ENCODE measurements at places on chromosomes 1 and 21.
A peak's percentile ranks its signal among the peaks of the same experiment; 100 is the strongest.

DNA sequence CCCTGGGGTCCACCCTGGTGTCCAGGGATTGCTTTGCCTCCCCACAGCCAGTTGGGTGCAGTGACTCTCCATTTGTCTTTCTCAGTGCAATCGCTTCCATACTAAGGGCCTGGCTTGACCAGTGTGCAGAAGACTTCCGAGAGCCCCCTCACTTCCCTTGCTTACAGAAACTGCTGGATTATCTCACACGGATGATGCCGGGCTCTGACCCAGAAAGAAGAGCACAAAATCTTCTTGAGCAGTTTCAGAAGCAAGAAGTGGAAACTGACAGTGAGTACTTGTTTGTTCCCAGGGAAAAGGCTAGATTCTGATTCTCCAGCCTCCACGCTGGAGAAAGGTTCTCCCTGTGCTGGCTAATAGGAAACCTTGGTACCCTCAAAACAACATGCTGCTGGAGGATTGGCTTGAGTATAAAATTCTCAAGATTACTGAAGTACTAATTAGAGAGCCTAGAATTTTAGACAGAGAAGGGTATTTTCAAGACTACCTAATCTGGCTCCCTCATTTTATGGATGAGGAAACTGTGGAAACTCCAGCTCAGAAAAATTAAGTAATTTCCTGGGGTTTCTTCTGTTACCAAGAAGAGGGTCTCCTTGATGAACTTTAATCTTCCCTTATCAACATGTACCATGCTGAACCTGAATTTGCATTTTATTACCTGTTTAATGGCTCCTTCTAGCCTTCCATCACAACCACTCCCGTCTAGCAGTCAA is 75.8 kb downstream of the RGL1 start:
- DNase-seq, result no peak

- DNase-seq, result peak; percentile 83
Measured at GRCh38 chr1:7810395-7810794, 26.3 kb downstream of the PER3 start.

DNA sequence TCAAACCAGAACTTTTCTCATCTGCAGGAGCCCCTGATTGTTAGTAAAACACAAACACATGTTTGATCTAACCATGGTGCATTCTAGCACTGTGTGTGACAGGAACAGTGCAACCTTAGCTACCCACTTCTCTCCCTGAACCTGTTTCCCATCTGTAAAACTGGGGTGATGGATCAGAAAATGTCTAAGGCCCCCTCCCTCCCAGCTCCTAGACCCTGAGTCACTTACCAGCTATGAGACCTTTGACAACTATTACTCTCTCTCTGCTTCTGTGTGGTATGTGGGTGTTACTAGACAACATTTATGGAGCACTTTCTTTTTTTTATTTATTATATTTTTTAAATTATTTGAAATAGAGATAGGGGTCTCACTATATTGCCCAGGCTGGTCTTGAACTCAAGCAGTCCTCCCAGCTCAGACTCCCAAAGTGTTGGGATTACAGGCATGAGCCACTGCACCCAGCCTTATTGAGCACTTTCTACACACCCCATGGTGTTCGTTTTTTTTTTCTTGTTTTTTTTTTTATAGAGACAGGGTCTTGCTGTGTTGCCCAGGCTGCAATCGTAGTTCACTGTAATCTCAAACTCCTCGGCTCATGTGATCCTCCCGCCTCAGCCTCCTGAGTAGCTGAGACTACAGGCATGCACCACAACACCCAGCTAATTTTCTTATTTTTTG is 2.6 kb downstream of the INPP5B start:
- peak; percentile 55 for DNase-seq

DNA sequence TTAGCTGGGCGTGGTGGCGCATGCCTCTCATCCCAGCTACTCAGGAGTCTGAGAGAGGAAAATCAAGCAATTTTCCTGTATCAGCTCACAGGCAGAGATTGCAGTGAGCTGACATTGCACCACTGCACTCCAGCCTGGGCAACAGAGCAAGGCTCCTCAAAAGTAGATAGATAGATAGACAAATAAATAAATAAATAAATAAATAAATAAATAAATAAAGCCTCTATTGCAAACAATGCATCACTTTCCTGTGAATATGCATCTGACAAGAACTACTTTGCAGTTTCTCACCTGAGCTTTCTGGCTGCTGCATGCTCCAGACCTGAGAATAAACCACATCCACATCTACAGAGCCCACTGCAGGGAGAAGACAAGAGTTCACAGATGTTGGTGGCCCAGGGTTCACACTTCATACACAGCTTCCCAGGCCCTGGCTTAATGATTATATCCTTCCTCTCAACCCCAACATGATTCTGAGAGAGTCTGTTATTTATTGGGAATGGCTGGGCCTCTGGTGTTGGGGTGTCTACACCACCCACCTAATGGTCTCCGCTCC is 28.6 kb downstream of the FCRL2 start:
- DNase-seq, result no peak

GRCh38 chr1:75514270-75514669 is 96.6 kb downstream of the SLC44A5 start:
- DNase-seq, result no peak

GRCh38 chr1:210231846-210232510 is 618 bp upstream of the SERTAD4 start:
- DNase-seq, result peak; percentile 51

DNA sequence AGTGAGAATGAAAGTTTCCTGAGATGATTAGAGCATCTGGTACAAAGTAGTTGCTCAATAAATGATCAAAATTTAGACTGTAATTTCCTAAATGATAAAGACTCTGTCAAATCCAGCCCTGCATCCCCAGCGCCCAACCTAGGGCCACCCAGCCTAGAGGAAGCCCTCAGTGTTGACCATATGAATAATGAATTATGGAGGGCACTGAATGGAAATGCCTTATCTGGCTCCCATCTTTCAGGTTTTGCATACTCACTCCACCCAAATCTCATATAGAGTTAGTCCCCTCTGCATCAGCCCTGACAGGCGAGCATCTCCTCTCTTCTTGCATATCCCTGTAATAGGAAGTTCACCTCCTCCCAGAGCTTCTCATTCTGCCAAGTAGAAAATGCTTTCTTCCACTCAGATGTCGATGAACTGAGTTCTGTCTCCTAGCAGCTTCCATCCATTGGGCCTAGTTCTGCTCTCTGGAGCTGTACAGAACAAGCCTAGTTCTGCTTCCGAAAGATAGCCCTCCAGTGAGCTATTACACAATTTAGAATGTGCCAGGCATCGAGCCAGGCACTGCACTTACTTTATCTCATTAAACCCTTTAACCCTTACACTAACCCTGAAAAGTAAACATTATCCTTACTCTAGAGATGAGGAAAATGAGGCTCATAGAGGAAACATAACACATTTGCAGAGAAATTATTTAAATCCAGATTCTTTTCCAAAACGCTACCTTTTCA is 20.9 kb downstream of the COA7 start:
- DNase-seq, result no peak

DNA sequence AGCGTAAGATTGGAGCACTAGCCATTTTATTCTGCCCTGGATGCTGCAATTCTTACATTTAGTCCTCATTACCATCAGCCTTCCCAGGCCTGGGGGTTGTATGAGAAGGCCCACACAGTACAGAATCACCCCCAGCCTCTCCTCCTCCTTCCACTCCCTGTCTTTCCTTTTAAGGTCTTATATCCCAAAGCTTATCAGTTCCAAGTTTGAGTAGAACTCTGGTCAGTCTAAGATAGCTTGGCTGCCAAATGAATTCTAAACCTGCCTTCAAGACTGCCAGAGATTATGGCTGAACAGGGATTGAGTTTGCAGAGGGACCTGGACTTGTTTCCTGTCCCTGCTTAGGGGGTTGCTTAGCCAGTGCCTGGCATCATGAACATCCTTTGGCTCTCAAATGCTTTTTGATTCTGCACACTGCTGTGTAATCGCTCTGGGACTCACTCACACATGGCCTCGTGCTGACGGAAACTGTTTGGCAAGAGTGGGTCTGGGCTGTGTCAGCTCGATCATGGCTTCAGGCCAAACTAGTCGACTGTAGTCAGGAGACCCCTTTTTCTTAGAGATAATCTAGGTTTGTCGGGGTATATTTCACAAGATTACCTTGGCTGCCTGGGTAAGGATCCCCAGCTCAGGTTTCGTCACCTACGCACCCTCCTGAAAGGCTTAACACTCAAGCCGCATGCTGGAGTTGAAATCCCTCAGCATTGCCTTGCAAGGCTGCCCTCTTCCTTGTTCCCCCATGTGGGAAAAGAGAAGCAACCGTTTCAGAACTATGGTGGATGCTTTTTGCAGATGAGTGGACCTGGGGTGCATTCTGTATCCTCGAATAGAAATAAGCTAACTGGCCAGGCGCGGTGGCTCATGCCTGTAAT is 252.6 kb downstream of the NFIA start:
- DNase-seq, result no peak

DNA sequence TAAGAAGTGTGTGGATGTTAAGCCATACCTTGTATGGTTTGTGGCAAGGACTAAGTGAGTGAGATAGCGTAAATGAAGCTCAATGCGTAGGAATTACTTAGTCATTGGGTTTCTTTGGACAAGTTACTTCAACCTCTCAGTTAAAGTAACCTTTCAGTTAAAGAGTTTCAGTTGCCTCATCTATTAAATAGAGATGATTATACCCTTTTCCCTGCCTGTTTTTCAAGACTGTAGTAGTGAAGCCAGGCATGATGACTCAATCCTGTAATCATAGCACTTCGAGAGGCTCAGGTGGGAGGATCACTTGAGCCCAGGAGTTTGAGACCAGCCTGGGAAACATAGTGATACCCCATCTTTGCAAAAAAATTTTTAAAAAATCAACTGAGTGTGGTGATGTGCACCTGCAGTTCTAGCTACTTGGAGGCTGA is 6.3 kb downstream of the ZMPSTE24 start:
- no peak for DNase-seq

- no peak for DNase-seq
Measured at GRCh38 chr1:56286506-56286905, 292.9 kb downstream of the PLPP3 start.

- DNase-seq, result no peak
Measured at GRCh38 chr1:53285969-53286760, 41.7 kb downstream of the LRP8 start.

DNA sequence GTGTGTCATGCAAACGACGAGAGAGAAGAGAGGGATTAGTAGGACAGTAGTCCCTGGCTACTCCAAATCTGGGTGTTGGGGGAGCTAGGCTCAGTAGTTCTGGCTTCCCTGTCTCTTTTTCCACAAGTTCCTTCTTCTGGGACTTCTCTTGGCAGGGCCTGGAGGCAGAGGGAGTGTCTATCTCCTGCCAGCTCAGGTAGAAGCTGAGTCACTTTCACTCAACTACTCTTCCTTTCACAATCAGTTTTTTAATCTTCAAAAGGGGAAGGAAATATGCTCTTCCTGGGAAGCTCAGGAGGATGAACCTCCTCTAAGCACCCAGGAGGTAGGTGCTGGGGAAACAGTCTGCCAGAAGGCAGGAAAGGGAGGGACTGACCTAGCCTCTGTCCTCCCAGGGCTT is 35.2 kb upstream of the MAGOH start:
- no peak for DNase-seq

GRCh38 chr1:109620401-109620791 is 759 bp downstream of the AMPD2 start:
- DNase-seq, result peak; percentile 74

- no peak for DNase-seq
Measured at GRCh38 chr21:38520511-38520910, 22.2 kb upstream of the ERG start.

GRCh38 chr1:206738370-206739366 is 31.9 kb upstream of the IL19 start:
- peak; percentile 50 for DNase-seq

DNA sequence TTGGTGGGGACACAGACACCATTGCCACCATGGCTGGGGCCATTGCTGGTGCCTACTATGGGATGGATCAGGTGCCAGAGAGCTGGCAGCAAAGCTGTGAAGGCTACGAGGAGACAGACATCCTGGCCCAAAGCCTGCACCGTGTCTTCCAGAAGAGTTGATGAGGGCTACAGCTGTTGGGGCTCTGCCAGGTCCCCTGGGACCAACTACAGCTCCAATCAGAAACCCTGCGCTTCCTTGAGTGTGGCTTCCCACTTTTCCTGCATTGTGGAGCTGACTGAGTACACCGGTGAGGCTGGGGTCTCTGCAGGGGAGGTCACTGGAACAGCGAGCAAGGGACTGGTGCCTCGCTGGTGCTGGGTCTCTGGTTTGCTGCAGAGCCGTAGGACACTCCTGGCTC is 4.5 kb downstream of the ADPRS start:
- DNase-seq, result no peak

DNA sequence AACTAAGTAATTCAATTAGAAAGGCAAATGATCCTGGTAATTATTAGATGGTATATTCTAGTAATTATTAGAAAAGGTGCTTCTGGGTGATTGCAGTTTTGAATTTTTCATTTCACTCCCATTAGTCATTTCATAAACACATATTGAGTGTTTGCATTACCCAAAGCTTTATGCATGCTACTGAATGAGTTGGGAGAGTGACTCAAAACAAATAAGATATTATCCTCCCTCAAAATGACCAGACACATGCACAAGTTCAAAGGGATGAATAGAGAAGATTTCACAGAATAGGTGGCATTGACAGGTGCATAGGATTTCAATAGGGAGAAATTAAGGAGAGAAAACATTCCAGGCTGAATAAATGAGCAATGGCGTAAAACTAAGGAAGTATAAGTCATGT is 84.7 kb downstream of the PHTF1 start:
- no peak for DNase-seq

DNA sequence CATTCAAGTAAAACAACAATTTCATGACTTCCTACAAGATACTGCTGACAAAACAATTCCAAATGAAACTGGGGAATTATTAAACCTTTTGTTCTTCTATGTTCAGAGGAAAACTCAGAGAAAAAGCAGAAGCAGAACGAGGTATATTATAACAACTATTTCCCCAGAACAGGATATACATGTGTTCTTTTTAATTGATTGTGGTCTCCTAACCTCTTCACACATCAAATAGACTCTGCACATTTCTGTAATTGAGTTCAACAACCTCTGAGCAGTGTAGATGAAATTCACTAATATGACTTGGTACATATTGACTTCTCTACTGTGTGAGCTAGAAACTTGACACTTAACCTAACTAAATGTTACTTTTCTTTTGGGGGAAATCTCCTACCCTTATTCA is 584.2 kb downstream of the NEGR1 start:
- no peak for DNase-seq

DNA sequence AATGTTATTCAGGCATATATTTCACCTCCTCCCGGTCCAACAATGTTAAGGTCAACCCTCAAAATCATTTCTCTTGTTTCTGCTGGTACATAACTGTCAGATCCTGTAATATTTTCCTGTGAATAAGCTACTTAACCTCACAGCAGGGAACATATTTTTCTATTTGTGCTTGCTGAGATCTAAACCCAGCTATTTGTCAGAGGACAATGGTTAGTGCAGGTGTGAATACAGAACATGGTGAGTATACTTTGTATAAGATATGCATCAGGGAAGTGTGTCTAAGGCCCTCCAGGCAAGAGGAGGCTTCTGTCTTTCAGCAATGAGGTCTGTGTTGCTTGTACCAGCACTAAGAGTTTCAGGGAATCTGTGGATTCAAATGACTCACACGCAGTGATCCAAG is 970.6 kb downstream of the NCAM2 start:
- DNase-seq, result no peak

- DNase-seq, result peak; percentile 2
Measured at GRCh38 chr1:73980324-73981040, 217.5 kb downstream of the LRRIQ3 start.

All from fibroblast of upper back skin (primary cell).